Stimulated activated CD4-positive, alpha-beta T cell treated with anti-CD3 and anti-CD28 coated beads, Interleukin-1b, Interleukin-23, amount 100 ng/mL, for 1 hour (primary cell): ENCODE measurements at places on chromosomes 5 and 9.

DNA sequence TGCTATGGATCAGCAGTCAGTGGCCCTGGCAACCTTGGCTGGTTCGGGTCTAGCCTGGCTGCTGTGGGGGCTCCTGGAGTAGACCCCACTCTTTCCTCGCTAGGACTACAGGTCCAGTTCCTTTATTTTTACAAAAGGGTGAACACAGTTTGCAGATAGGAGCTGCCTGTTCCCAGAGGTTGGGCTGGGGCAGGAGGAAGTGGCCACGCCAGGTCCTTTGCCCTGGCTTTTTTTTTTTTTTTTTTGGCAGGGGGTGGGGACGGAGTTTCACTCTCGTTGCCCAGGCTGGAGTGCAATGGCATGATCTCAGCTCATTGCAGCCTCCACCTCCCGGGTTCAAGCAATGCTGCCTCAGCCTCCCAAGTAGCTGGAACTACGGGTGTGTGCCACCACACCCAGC lies 7.9 kb downstream of the SLC2A6 start:
- no peak for DNase-seq

DNA sequence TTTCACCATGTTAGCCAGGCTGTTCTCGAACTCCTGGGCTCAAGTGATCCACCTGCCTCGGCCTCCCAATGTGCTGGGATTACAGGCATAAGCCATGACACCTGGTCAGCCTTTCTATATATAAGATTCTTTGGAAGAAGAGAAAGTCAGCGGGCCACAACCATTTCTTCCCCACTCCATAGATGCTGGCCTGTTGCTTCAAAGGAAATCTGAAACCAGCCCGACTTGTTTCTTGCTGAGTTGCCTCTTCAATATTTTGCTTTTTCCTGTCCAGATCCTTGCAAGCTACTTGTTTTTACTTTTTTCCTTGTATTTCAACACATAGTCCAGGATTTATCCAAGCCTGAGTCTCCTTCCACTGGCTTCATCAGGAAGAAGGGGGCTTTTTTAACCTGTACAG lies 219.5 kb downstream of the CDK5RAP2 start:
- no peak for DNase-seq

DNA sequence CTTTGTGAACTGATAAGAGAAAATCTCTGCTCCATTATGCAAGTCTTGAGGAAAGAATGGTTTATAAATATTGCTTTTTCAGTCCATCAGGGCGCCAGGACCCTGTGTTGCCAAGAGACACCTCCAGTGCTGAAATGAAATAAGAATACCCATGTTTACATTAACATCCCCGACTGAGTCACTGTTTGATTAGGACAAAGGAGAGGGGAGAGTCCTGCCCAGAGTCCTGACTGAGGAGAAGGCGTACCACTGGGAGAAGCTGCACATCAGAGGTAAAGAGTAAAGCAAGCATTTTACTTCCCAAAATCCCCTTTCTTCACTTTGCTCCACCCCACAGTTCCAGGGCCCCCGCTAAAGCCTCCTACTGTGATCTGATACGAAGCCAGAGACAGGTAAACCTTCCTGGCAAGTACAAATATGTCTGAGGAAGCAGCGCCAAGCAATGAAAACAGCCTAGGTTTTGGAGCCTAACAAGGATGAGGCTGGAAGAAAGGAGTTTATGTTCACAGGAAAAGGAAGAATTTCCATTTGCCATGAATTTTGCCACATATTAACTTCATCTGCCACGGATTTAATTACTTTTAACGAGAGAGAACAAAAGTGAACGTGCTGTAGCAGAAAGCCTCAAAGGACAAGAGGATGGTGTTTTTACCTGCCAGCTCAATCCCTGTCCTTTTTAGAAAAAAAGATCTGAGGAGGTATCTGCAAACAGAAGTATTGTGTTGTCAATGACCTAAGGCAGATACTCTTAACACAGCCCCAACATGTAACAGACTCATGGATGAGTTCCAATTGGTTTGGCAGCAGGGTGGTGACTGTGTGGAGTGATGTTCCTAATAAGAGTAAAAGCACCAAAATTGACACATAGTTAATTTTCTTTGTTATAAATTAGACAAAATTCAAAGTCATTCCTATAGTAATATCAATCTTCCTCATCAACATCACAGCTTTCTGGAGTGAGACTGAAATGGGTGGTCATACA lies 209.4 kb upstream of the TLE4 start:
- DNase-seq, result no peak

DNA sequence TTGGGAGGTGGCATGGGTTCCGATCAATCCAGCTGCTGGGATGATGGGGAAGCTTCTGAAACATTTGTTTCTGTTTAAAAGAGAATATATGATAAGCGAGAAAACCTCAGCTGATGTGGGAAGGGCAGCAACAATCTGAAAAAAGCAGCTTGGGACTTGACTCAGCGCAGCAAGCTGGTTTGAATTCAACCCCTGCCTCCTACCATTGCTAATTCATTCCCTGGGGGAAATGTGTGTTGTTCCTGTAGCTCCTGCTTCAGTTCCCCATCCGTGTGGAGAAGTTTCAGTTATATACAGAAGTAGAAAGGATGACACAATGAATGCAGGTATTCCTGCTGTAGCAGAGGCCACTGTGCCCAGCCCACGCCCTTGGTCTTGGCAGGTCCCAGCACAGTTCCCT lies 145.1 kb downstream of the NXNL2 start:
- no peak for DNase-seq

DNA sequence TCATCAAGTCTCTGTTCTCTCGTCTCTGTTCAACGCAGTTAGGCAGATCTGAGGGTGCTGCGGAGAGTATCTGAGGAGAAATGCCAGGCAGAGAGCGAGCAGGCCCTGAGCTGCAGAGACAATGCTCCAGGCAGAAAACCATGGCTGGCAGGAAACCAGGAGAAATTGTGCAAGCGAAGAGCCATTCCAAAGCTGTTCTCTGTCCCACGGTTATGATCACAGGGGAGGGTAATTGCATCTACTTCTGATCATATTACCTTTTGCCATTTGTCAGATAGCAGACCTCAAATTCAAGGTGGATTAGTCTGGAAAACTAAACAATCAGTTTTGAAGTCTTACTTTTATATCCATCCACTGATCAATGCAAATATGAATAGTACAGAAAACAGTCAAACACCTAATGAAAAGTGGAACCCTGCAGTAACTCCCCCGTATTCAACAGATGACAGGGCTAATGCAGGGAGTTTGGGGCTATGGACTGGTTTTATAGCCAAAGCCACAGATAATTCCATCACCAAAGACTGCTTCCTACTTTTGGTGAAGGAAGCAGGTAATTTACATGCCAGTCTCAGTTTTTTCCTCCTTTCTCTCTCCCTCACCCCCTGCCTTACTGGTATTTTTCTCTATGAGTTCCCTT lies 228.0 kb downstream of the DCP2 start:
- no peak for DNase-seq

GRCh38 chr9:134858051-134858841 lies 22.4 kb upstream of the FCN2 start:
- no peak for DNase-seq

- no peak for DNase-seq
Observed at GRCh38 chr5:10403829-10404228, 37.9 kb upstream of the ROPN1L start.
